ENCODE measurements at places on chromosomes 11 and 22.

- no peak for DNase-seq
These were observed 19.0 kb downstream of the WT1 start for GRCh38 chr11:32416301-32416700.

- DNase-seq = no peak
These were observed 145.8 kb downstream of the LUZP2 start for GRCh38 chr11:24642648-24643047.

GRCh38 chr11:82865841-82866240 lies 34.4 kb downstream of the PRCP start:
- DNase-seq = no peak

DNA sequence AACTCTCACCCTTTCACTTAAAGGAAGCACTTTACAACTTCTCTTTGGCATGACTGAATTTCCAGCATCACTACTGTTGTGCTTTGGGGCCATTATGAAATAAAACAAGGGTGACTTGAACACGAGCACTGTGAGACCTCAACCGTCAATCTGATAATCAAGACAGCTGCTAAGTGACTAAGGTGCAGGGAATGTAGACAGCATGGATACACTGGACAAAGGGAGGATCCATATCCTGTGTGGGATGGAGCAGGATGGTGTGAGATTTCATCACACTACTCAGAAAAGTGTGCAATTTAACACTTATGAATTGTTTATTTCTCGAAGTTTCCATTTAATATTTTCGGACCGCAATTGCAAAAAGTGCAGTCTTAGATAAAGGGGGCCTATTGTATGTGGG lies 16.1 kb upstream of the EXPH5 start:
- DNase-seq = peak; percentile 29

- no peak for DNase-seq
These were observed 73.2 kb downstream of the GRK3 start for GRCh38 chr22:25637672-25638071.

- DNase-seq = peak; percentile 78
These were observed at the start of gene SBF2 for GRCh38 chr11:10293423-10294289. TSS of gene SBF2 (minus strand) at chr11:10294219. CDS start at chr11:10294069, 150 bp downstream.

GRCh38 chr11:73171436-73172161 lies 29.5 kb upstream of the FCHSD2 start:
- no peak for DNase-seq

GRCh38 chr11:35373284-35373933 lies 45.9 kb downstream of the SLC1A2 start:
- DNase-seq = no peak

GRCh38 chr11:117681438-117681837 lies 115.6 kb downstream of the DSCAML1 start:
- no peak for DNase-seq

DNA sequence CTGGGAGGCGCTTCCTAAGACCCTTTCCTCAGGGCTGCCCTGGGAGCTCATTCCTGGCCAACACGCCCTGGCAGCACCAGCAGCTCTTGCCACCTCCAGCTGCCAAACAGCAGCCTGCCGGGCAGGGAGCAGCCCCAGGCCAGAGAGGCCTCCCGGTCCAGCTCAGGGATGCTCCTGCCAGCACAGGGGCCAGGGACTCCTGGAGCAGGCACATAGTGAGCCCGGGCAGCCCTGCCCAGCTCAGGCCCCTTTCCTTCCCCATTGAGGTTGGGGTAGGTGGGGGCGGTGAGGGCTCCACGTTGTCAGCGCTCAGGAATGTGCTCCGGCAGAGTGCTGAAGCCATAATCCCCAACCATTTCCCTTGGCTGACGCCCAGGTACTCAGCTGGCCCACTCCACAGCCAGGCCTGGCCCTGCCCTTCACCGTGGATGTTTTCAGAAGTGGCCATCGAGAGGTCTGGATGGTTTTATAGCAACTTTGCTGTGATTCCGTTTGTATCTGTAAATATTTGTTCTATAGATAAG lies 7.6 kb downstream of the SLC39A13 start:
- peak; percentile 86 for DNase-seq

GRCh38 chr11:78417175-78417887 lies at the start of gene GAB2:
TSS of gene GAB2 (minus strand) at chr11:78417820. CDS start at chr11:78417720, 100 bp downstream.
- no peak for DNase-seq

- no peak for DNase-seq
These were observed 44.9 kb downstream of the GNB1L start for GRCh38 chr22:19809741-19810140.

GRCh38 chr11:34600339-34601084 lies 20.4 kb upstream of the EHF start:
- DNase-seq = no peak

GRCh38 chr11:61650781-61651571 lies 29.2 kb upstream of the DAGLA start:
- DNase-seq = no peak

DNA sequence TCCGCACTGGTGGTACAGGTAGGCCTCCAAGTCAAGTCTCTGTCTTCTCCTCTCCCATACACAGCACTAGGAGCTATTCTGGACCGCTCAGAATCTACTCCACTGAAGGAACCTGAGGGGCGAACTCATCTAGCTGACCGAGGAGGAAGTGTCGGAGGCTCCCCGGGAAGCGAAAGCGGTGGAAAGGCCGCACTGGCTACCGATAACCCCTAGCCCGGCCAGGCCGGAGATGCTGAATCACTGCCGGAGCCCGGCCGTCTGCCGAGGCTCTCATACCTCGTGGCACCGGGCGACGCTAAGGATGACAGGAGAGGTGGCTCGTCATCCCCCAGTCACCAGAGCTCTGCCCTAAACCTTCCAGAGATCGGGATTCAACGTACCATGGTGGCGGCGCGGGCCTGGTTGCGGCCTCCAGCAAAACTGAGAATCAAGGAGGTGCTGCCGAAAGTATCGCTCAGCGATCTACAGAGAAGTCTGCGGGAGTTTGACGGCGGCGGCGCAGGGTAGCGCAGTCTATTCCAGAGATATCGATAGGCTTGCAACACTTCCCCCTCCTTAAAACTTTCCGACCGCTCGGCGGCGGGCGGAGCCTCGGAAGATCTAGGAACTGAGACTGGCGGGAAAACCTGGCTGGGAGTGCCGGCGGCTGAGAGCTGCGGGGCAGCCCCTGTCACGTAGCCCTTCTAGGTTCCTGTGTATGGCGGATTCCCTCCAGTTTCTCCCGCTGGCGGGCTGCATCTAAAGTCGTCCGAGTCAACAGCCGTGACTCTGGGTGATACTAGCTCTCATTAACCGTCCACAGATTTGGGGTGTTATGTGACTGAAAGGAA lies at the start of gene PSMA1:
Gene PSMA1 (minus strand): TSS at position 470 of the 830 bp plus-strand sequence. CDS start 87 bp downstream, at position 383.
- DNase-seq = peak; percentile 78

- DNase-seq = no peak
These were observed 43.6 kb downstream of the TMEM135 start for GRCh38 chr11:87081358-87081757.

DNA sequence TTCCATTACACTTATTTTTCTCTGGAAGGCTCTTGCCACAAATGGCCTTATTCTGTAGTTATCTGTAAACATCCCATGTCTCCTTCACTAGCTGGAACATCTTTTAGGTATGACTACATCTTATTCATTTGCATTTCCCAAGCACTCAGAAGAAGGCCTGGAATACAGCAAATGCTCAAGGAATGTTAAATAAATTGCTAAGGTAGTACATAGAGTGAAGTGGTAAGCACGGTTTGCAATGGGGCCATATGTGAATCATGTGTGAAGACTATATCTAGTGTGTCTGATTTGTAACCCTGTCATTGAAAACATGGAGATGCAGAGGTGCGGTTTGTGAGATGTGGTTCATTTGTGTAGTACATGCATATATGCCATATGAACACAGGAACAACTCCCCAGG lies 33.5 kb downstream of the GDPD4 start:
- peak; percentile 70 for DNase-seq

DNA sequence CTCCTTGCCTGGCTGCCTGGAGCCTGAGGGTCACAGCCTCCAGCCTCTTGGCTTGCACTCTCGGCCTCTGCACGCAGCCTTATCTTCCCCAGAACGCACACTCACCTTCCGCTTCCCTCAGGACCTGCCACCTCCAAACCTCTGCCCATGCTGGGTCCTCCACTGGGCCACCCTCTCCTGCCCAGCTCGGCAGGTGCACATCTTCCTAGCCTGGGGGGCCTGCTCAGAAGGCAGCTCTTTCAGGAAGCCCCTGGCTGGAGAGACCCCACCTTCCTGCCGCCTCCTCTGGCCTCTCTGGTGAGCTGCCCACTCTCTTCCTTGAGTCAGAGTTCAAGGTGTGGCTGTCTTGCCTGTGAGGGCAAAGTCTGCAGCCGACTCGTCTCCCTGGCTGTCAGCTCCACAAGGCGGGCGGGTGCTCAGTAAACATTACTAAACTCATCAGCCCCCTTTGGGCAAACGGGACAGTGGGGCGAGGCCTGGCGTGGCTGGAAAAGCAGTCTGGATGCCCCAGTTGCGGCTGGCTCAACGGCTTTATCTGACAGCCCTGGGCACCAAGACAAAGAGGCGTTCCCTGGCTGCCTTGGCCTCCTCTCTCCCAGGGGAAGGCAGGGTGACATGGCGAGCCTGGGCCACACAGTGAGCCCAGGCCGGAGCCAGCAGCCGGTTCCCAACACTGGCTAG lies 1.7 kb upstream of the LINC01488 start:
- no peak for DNase-seq

- no peak for DNase-seq
These were observed 74.9 kb upstream of the HORMAD2 start for GRCh38 chr22:30005213-30005857.

- DNase-seq = no peak
These were observed 10.1 kb downstream of the AIP start for GRCh38 chr11:67492801-67493547.

- no peak for DNase-seq
These were observed 68.5 kb downstream of the MED15 start for GRCh38 chr22:20575724-20576444.

DNA sequence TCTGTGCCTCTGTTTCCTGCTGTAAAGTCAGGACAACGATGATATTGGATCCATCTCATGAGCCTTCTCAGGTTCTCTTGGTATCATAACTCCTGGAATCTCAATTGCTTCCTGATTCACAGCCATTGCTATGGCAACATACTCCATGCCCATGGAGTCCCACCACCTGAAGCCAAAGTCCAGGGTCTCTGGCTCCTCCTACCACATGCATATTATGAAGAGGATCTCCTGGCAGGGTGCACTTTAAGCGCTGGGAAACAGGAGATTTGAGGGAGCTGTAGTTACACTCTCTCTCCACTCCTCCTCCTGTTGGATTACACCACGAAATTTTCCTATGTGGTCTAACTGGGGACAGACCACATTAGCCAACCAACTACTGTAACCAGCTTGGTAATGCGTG lies 130.9 kb upstream of the SEZ6L start:
- no peak for DNase-seq

- DNase-seq = no peak
These were observed 2.4 kb downstream of the GAS2L1 start for GRCh38 chr22:29308791-29309262.

DNA sequence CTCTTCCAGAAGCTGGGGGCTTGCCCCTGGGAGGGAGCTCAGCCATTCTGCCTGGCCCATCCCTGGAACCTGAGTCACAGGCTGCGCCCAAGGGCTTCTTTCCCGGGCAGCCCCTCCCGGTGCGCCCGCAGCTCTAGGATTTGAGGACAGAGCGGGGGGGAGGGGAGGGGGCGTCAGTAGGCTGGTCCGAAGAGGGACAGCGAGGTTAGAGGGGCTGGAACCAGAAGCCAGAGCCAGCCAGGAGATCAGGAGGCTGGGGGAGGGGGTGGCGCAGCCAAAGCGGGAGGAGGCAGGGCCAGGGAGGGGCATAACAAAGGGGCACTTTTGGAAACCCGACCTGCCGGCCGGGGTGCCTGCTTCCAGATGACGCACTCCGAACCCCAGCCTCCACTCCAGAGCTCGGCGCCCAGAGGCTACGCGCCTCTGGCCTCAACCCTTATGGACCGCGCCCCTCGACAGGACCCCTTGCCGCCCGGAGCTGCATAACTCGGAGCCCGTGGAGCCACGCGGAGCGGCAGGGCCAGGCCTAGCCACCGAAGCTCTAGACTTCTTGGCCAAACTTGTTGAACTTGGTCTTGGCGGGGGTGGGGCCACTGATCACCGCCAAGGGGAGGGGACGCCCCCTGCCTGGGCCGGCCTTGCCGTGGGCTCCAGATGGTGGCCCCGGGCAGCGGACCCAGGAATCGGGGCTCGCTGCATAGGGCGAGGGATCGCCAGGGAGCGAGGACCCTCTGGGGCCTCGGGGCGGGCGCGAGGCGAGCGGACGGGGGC lies 744 bp downstream of the PACSIN3 start:
- DNase-seq = no peak

GRCh38 chr11:10407055-10407454 lies 48.0 kb upstream of the AMPD3 start:
- peak; percentile 64 for DNase-seq

DNA sequence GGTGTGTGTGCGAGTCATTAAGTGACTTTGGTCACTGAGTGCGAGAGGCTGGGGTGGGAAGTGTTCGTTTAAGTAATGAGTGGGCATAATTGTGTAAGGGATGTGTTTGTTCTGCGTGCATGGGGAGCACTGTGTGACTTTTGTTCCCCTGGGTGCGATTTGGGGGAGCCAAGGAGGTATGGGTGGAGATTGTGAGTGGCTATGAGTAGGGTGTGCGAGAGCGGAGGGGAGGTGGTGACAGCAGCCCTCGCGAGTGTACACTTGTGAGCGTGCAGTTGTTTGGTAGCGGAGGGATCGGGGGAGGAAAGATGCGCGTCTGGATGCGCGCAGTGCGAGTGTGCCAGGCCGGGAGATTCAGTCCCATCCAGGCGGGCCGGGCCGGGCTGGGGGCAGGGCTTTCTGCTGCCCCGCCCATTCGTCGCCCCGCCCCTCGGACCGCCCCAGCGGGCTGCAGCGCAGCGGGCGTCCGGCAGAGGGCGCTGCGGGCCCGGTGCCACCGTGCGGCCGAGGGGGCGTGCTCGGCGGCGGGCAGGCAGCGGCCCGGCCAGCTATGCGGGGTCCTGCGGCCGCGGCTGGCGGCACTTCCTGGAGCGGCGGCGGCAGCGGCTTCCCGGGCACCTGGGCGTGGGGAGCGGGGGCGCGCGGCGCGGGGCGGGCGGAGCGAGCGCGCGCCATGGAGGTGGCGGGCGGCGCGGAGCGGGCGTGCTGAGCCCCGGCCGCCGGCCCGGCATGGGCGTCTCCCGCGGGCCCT lies at the start of gene DGKZ:
Gene DGKZ (plus strand): TSS at position 578 of the 751 bp plus-strand sequence. CDS start 197 bp downstream, outside the sequence.
- DNase-seq = no peak

DNA sequence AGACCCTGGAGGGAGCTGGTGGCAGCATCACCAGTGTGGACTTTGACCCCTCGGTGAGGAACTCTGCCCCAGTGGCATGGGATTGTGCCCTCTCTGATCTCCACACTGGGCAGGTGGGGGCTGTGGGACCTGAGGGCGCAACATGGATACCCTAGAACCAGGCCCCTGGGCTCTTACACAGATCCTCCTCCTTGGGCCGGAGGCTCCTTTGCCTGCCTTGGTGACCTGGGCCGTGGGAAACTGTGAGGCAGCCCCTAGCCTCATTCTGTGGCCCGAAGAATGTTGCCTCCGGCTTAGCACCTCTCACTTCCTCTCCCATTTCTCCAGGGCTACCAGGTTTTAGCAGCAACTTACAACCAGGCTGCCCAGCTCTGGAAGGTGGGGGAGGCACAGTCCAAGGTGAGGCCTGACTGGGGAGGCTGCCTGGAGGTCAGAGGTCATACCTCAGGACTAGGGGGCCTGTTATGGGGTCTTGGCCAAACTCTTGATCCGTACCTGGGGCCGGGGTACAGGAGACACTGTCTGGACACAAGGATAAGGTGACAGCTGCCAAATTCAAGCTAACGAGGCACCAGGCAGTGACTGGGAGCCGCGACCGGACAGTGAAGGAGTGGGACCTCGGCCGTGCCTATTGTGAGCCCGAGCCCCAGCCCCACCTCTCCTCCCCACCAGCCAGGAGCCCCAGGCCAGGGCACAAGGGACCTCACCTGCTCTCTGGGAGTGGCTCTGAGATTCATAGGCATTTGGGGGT lies 12.2 kb downstream of the ATG16L2 start:
- no peak for DNase-seq

GRCh38 chr22:35756722-35757121 lies 39.0 kb downstream of the APOL5 start:
- DNase-seq = no peak

GRCh38 chr11:393219-394033 lies 583 bp upstream of the PKP3 start:
- DNase-seq = peak; percentile 27
